ENCODE measurements at places on chromosomes 3 and 15.

- DNase-seq = no peak
These were observed 2.4 kb downstream of the MUC4 start for GRCh38 chr3:195809291-195809785.

DNA sequence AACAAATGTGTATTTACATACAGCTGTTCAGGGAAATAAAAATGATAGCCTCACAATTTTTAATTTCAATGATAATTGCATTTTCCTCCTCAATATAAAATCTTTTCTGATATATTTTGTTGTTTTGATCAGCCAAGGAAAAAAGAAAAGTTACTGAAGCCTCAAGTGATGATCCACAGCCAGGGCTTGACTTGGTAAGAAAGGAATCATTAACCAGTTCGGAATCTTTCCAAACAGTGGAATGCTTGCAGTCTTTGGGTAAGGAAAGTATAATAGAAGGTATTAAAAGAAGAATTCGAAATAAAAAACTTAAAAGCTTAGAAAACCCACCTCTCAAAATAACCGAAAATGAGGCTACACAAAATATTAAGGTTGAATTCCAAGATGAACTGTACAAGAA, 1.0 kb downstream of the TOPAZ1 start:
- no peak for DNase-seq

- no peak for DNase-seq
These were observed 26.3 kb downstream of the ZBTB38 start for GRCh38 chr3:141394560-141394959.

DNA sequence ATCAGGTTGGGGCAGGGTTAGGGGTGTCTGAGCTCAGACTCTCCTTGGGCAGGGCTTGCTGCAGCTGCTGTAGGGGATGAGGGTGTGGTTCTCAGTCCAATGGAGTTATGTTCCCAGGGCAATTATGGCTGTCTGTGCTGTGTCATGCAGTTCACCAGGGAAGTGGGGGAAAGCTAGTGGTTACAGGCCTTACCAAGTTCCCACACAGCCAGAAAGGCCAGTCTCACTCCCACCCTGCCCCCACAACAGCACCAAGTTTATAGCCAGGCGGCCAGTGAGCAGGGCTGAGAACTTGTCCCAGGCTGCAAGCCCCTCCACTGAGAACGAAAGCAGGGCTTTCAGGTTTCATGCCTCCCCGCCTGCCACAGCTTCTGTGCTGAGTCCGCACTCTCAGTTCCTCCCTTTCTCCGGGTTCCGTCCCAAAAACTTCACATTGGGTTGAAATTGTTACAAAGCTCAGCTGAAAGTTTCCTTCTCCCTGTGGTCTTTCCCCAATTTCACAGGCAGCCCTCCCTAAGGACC, 19.6 kb upstream of the CPOX start:
- no peak for DNase-seq

GRCh38 chr3:4290272-4290893, 12.8 kb upstream of the SETMAR start:
- peak; percentile 27 for DNase-seq

DNA sequence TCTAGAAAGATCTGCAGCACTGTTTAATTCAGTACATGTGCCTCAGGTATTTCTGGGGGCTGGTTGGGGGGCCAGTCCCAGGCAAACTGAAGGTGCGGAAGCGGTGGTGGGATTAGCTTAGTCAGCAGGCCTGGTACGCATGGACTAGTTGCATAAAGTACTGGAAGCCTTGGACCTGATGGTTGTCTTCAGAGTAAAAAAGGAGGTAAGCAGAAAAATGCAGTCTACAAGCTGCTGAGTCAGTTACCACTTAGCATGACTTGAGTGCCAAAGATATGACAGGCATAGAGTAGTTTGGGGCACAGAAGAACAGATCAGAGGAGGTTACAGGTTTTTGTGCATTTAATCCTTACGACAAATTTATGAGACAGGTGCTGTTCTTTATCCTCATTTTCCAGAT, 19.9 kb upstream of the GOLGA8J start:
- DNase-seq = no peak

DNA sequence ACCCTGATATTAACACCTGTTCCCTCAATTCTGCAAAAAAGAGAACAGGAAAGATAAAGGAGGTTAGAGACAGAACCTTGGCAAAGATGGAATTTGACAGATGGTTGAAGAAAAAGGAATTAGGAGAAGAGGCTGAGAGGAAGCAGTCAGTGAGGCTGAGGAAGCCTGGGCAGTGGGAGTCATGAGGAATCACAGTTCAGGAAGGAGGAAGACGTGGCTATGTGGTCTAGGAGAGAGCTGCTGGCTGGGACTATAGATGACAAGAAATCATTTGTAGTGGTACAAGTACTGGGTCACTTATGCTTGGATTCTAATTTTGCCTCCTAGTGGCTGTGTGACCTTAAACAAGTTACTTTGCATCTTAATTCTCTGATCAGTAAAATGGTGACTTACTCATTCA, 49.0 kb downstream of the LARS2 start:
- no peak for DNase-seq

DNA sequence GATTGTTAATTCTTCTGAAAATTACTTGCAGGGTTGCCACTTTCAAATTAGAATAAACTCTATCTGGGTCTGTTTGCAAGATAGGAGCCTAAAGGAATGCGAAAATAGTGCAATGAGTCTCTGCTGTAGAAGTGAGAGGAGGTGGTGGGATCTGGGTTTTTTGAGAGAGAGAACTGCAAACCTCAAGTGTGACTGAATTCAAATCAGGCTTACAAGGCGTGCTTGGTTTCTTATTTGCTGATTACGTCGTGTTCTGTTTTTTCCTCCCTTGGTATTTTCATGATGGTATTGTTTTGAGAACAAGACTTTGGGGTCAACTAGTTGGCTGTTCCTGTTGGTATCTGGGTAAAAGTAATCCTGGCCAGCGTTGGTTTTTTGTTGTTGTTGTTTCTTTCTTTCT, 490.9 kb upstream of the CFAP20DC start:
- DNase-seq = no peak

- no peak for DNase-seq
These were observed 7.0 kb downstream of the CRYGS start for GRCh38 chr3:186536883-186537844.

DNA sequence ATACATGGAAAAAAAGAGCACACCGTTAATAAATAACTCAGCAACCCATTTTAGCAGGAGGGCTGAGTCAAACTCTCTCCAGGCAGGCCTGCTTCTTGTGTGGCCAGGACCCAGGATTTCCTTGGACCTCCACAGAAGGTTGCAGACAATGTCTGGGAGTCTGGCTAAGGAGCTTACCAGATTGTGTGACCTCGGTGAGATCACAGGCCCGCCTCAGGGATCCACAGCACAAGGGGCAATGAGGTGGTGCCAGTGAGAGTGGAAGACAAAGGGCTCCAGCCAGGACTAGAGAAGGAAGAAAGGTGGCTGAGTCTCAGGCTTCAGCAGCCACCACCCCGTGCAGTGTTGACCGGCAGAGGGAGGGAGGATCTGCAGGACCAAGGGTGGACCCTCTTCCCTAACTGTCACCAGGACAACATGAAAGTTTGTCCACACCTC, 32.2 kb upstream of the SEC22A start:
- no peak for DNase-seq

- no peak for DNase-seq
These were observed 17.1 kb upstream of the CYP11A1 start for GRCh38 chr15:74384566-74384880.

DNA sequence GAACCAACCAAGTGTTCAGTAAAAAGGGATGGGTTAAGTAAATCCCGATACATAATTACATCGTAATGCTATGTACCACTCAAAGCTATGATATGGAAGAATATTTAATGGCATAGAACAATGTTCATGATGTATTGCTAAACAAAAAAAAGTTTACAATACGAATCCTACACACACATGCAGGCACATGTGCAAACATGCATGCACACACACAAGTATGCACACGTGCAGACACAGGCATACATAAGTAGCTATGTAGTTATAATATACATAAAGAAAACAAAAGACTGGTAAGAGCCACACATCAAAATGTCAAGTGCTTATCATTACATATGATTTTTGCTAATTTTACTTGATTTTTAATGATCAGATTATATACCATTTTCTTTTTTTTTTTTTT, 74.2 kb downstream of the ARRDC4 start:
- DNase-seq = no peak

All from CD8-positive, alpha-beta memory T cell (primary cell).